ENCODE measurements at places on chromosomes 13 and 19.

DNA sequence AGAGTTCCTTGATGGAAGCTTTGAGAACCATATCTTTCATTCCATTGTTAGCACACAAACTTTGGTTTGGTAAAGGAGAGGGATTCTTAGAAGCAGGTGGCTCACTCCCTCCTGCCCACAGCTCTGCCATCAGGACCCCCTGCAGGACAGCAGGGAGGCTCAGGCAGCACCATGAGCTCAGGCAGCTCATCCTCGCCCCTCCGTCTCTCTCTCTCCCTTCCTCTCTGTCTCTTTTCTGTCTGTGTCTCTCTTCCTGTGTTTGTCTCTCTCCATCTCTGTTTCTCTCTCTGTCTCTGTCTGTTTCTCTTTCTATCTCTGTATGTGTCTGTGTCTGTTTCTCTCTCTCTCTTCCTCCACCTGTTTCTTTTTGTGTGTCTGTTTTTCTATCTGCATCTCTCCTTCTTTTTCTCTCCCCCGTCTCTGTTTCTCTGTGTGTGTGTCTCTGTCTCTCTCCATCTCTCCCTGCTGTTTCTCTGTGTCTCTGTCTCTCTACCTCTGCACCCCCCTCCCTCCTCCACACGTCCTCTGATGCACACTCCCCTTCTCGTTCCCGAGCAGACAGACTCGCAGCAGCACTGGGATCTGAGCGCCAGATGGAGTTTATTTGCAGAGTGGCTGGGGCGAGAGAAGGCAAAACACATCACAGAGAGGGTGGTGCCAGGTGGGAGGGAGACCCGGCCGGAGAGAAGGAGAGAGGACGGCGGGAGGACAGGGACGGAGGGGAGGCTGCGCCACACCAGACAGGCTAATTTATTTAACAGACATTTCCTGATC is 8.7 kb downstream of the SBK2 start:
- peak; percentile 90 for DNase-seq

DNA sequence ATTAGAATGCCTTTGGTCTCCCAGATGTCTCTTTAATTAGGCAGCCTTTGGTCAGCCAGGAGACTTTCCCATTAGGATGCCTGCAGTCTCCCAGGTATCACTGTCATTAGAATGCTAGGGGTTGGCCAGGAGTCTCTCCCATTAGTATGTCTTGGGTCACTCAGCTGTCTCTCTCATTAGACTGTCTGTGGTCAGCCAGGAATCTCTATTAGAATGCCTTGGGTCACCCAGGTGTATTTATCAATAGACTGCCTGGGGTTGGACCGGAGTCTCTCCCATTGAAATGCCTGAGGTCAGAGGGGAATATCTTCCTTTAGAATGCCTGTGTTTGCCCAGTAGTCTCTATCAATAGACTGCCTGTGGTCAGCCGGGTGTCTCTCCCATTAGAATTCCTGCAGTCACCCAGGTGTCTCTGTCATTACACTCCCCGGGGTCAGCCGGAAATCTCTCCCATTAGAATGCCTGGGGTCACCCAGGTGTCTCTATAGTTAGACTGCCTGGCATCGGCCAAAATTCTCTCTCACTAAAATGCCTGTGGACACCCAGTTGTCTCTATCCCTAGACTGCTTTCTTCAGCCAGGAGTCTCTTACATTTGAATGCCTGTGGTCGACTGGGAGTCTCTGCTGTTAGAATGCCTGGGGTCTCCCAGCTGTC is 1460.3 kb downstream of the UQCRFS1 start:
- no peak for DNase-seq

DNA sequence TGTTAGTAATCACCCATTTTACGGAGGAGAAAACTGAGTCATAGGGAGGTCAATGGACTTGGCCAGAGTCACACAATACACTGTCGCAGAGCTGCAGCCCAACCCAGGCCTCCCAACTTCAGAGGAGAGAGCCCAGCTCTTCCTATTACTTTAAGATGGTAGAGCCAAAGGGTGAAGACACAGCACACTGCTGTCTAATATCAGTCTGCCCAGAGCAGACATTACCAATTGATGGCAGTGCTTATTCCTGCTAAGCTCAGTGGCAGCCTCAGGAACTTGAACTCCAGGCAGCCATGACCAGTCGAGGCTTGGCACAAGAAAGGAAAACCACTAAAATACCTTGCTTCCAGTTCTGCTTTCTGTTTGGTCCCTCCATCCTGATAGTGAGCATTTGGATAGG is 18.4 kb downstream of the TMEM150B start:
- DNase-seq = no peak

GRCh38 chr19:8213827-8214672 is 4.9 kb downstream of the CERS4 start:
- DNase-seq = no peak

GRCh38 chr19:39347332-39348164 is 5.3 kb downstream of the SAMD4B start:
- no peak for DNase-seq

- DNase-seq = no peak
Measured at GRCh38 chr19:48043675-48044258, at the start of gene CABP5. TSS of gene CABP5 (minus strand) at chr19:48044079. CDS start at chr19:48043922, 157 bp downstream.

GRCh38 chr19:7645163-7645562 is 8.3 kb downstream of the STXBP2 start:
- DNase-seq = peak; percentile 40

GRCh38 chr13:114077099-114077932 is 55.1 kb downstream of the RASA3 start:
- DNase-seq = no peak

GRCh38 chr13:100895651-100896050 is 221.1 kb upstream of the TMTC4 start:
- no peak for DNase-seq

GRCh38 chr13:47216176-47216822 is 319.4 kb upstream of the HTR2A start:
- DNase-seq = no peak

- no peak for DNase-seq
Measured at GRCh38 chr19:49348305-49349189, 13.3 kb downstream of the CD37 start.

GRCh38 chr19:45376045-45376724 is 5.8 kb upstream of the ERCC2 start:
- DNase-seq = peak; percentile 10

DNA sequence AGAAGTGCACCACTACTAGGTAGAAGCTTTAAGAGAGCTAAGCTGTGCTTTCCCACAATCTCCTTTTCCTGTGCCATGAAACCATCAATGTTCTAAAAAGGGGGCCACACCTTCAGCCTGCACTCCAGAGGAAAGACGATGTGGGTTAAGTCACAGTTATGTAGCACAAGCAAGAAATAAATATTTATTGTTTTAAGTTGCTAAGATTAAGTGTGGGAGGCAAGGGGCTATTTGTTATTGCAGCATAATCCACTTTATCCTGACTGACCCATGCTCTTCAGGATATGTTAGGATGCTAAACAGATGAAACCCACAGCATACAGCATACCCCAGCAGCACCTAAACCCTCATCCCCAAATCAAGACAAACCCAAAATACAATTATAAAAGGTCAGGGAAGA is 64.7 kb downstream of the MBD3L2B start:
- DNase-seq = no peak

GRCh38 chr19:4851551-4852290 is 15.7 kb downstream of the PLIN3 start:
- peak; percentile 94 for DNase-seq

GRCh38 chr13:48615049-48615448 is 38.7 kb upstream of the CYSLTR2 start:
- DNase-seq = no peak

DNA sequence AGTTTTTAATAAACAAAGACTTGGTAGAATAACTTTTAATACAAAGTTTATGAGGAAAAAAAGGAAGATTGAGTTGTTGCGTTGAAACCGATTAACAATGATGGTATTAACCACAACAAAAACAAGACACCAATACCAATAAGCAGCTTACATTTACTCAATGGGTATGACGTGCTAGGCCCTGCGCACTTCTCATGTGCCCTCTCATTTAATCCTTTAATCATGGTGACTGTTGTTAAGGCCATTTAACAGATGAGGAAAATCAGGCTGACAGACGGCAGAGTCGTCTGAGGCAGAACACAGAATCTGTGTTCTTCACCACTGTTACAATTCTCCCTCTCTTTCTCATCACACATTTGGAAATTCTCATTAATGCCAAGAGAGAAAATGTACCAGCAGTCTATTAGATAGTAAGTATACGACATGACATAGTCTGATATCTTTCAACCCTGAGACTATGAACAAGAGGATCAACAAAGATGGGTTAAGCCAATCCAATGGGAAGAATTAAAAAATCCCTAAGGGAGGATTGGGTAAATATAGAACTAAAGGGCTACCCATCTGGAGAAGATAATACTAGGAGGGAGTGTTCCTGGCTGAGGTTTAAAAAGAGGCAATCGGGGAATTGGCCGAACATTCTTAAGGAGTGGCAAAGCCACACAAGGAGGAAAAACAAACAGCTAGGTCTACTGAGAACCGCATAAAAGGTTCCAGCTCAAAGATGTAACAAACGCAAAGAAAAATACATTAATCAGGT is 54.0 kb downstream of the DOCK9 start:
- DNase-seq = no peak

GRCh38 chr13:52811841-52812240 is 36.6 kb downstream of the PCDH8 start:
- no peak for DNase-seq

DNA sequence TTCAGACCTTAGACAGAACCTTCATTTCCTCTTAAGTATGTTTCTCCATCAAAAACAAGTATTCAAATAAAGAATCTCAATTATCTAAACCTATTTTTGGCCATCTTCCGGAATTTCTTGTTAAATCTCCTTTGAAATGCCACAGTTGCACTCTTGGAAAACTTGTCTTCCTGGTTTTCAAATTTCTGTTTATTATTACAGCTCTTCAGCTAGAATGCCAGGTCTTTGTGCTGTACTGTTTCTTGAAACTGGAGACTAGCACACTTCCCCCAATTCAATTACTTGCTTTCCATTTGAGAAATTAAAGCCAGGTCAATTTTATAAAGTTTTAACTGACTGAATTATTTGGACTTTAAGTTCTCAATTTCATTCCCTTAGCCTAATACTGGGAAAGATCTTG is 10.2 kb downstream of the KCNRG start:
- no peak for DNase-seq

DNA sequence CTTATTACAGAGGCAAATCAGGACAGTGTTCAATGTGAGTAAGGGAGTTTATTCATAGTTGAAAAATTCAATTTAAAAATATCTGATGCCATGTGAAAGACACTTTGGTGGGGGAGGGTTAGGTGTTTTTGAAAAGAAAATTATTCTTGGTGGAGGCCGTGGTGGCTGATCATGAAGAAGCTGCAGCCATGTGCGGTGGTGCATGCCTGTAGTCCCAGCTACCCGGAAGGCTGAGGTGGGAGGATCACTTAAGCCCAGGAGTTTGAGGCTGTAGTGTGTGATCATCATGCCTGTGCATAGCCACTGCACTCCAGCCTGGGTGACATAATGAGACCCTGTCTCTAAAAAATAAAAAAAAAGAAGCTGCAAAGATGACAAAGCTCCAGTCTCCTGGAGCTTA is 28.6 kb downstream of the WDFY2 start:
- DNase-seq = no peak

GRCh38 chr19:55809381-55810058 is 22.3 kb downstream of the NLRP11 start:
- peak; percentile 61 for DNase-seq

GRCh38 chr13:62125451-62125850 is 709.8 kb upstream of the PCDH20 start:
- no peak for DNase-seq

DNA sequence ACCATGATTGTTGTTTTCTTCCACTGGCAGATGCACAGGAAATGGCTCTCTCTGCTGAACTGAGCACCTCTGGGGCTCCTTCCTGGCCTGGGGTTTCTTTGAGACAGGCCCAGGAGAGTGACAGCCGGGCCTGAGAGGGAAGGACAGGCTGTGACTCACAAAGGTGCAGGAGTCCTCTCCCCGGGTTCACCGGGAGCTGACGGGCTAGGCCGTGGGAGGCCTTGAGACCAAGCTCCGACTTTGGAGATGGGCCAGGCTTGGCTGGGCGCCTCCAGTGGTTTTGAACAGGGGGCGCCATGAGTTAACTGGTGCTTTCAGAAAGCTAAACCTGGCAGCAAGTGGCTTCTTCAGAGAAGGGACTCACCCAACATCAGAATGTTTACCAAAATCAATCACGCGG is 143.4 kb downstream of the URI1 start:
- peak; percentile 67 for DNase-seq

DNA sequence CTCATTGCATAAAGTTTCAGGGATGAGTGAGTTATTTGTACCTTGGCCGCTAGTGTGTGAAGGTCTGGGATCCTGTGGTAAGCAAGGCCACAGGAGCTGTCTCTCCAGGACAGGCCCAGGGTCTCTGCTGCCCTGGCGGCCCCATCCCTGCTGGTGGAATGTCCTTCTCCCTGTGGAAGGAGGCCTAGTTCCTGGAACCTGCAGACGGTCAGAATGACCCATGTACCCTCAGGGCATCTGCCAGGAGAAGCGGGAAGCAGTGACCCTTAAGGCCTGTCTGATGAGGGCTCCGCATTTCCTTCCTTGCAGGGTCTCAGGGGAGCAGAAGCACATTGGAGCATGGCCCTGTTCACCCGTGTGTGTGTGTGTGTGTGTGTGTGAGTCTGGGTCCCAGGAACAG is 32.1 kb upstream of the SOX1 start:
- no peak for DNase-seq

GRCh38 chr13:40179445-40180281 is 486.8 kb downstream of the FOXO1 start:
- no peak for DNase-seq

DNA sequence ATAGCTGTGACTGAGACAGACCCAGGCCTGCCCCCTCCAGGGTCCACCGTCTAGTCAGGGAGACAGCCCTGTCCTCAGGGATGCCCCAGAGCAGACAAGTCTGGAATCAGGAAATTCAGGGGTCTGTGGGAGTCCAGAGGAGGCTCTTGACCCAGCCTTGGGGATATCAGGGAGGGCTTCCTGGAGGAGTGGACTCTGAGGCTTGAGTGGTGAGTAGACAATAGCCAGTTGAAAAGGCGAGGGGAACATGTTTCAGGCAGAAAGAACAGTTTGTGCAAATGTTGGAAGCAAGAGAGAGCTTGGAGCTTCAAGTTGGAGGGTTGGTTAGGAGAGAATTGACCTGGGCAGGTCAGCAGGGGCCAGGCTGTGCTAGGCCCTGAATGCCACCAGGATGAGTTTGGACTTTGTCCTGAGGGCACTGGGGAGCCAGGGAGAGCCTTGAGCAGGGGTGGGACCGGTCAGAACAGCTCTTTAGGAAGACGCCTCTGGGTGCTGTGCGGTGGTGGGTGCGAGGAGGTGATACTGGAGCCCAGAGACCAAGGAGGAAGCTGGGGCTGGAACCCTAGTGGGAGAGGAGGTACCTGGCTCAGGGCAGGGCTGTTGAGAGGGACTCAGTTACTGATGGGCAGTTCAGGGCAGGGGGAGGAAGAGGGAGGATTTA is 2.7 kb downstream of the CCDC9 start:
- no peak for DNase-seq

- DNase-seq = no peak
Measured at GRCh38 chr13:66069570-66069969, 1160.6 kb downstream of the PCDH9 start.

- no peak for DNase-seq
Measured at GRCh38 chr13:49058761-49059160, 83.0 kb downstream of the FNDC3A start.
